ENCODE measurements at places on chromosomes 5 and 9.

- no peak for DNase-seq
Measured at GRCh38 chr5:36385495-36385894, 83.8 kb upstream of the RANBP3L start.

GRCh38 chr9:95634536-95634935 is 117.8 kb upstream of the PTCH1 start:
- DNase-seq: no peak

GRCh38 chr5:171246231-171246630 is 62.8 kb upstream of the TLX3 start:
- no peak for DNase-seq

DNA sequence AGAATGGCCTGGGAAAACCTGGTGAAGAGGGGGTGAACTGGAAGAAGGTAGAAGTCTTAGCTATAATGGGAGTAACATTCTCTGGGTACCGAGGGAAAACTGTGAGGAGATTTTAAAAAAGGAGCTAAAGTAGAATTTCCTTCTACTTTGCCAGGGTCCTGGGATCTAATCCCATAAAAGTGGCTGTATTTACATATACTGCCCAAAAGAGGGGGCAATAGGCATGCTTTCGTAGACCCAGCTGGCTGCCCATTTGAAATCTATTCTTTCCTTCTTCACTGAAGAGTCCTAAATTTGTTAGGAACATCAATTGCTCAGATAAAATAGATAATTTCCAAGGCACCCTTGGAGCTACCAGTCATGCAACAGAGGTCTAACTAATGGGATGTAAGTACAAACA is 159.2 kb downstream of the CDC42SE2 start:
- DNase-seq: no peak

- DNase-seq: no peak
Measured at GRCh38 chr5:76874088-76874581, 24.3 kb downstream of the S100Z start.

- DNase-seq: no peak
Measured at GRCh38 chr5:152335461-152335860, 69.6 kb downstream of the NMUR2 start.

DNA sequence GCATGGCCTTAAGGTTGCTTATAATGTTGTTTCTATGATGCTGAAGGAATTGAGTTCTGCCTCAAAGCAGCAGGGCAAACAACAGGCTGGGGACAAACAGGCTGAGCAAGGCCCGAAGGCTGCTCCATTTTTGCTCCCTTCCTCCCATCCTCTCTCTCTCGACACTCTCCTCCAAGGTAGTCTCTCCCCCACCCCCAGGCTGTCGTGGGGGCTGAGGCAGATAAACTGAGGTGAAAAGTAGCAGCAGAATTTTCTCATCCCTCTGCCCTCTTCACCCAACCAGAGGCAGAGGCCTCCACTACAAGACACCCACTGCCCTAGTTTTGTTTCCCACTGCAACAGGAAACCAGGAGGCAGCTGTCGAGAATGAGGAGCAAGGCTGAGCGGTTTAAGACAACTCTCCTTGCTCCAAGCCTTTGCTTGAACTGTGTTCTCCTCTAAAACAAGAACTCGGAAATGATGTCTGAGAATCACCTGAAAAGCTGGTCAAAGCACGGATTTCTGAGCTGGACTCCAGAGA is 13.5 kb upstream of the GNA14 start:
- no peak for DNase-seq

GRCh38 chr5:35438786-35439185 is 178.9 kb upstream of the SPEF2 start:
- DNase-seq: no peak

DNA sequence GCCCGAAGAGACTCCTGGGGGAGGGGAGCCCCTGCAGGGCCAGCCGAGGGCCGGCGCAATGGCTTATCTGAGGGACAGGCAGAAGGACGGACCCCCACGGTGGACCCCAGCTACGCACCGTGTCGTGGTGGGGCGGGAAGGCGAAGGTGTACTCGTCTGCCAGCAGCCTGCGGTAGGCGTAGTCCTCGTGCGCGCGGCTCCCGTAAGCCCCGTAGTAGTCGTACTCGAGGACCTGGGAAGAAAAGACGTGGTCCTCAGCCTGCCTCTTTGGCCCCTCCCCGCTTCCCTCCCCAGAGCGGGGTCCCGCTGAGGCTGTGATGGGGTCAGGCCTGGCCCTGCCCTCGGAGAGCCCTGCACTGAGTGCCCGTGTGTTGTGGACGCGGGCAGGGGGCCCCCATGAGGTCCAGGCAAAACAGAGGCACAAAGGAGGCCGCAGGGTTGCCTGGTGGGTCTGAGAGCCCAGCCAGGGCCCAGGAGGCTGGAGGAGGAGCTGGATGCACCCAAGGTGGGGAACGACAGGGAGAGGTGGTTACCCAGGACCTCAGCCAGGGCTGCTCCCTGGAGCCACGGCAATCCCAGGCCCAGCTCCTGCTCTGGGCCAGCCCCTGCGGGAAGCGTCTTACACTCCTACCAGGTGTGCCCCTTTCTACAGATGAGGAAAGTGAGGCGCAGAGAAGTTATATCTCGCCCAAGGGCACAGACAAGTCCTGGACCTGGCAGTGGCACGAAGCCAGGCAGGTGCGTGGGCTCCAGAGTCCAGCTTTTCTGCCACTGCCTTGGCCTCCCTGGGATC is 35.2 kb downstream of the SARDH start:
- DNase-seq: no peak

GRCh38 chr5:135134691-135135381 is 100.8 kb upstream of the PITX1 start:
- no peak for DNase-seq

GRCh38 chr9:32483343-32483742 is 42.7 kb downstream of the RIGI start:
- DNase-seq: no peak
